ENCODE measurements at places on chromosomes 7 and 10. TPM values are rescaled to one million over a fixed set of nuclear protein-coding genes. Genes with fewer than 3 reads are reported as not detected.

STEAP2 gene
- total RNA-seq: 2.4 TPM

TMEM196 gene
- not detected for total RNA-seq

INA gene
- 0.42 TPM for total RNA-seq

TRPV5 gene
- total RNA-seq: not detected

- no peak for DNase-seq
These were observed 9.0 kb upstream of the SLC13A1 start for GRCh38 chr7:123208793-123209192.

DNA sequence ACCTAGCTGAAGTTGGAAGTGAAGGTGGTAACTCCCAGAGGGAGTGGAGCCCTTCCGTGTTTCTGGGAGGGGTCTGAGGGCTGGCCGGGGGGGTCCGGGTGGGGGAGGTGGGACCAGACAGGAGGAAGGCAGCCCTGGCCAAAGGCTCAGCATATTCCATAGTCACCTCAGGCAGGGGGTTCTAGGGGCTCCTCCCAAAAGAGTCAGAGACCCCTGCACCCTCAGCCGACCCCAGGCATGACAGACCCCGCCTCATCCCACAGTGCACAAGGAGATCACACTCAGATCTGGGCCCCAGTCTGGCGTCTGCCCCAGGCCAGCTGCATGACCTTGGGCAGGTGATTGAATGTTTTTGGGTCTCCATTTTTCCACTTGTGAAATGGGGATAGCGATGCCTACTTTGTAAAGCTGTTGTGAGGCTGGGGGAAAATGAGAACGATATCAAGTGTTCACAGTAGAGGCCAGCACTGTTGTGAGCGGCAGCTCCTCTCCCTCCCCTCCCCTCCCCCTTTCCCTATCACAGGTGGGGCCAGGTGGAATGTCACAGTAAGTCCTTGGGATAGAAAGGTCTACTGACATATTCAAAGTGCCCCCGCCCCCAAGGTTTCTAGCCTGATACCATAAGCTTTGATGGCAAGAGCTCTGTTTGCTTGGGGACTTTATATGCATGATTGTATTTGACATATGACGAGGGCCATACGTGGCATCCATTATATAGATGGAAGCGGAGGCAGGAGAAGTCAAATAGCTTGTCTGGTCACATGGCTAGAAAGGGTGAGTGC, 33.3 kb downstream of the DNAJB12 start:
- DNase-seq: no peak
